RKO (cell line): ENCODE measurements at places on chromosomes 5 and 9.

- no peak for DNase-seq
Observed at GRCh38 chr5:62584391-62584790, 5.8 kb downstream of the LRRC70 start.

DNA sequence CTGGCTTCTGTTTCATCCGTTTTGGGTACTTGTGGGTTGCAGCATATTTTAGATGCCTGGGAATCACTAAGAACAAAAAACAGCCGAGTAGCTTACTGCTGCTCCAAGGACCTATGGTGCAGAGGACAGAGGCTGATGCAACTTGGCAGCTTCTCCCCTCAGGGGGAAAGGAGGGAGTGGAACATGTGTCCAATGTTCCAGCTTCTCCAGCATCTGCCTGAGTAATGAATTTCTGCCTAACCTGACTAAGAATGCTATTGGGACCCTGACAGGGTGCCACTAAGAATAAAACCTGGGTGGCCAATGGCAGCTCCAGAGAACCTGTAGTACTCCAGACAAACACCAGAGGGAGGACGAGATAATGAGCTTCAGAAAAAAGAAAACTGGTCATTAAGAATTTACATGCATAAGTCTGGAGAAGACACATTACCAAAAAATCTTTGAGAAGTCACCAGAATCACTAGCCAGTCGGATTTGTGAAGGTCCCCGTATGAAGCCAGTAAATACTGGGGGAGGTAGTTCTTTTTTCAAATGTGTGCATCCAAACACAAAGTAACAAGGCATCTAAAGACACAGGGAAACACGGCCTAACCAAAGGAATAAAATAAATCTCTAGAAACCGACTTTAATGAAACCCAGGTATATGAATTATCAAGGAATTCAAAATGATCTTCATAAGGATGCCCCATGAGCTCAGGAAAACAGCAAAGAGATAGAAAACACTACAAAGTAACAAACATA lies 293.5 kb downstream of the HINT1 start:
- peak; percentile 51 for DNase-seq

DNA sequence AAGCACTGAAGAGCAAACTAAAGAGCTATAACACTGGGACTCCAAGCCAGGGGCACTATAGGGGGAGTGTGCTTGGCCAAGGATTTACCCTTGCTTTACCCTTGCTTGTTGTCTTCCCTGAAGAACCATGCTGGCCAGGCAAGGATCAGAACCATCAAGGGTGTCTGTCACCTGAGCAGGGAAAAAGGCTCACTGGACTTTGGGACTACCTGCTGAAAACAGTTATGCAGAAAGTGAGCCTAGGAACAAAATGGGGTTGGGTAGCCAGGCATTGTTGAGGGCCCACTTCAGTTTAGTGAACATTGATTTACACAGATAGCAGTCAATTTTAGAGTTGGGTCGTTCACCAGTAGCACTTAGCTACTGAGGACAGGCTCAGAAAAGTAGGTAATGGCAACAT lies 8.0 kb upstream of the TMEM171 start:
- DNase-seq = no peak

DNA sequence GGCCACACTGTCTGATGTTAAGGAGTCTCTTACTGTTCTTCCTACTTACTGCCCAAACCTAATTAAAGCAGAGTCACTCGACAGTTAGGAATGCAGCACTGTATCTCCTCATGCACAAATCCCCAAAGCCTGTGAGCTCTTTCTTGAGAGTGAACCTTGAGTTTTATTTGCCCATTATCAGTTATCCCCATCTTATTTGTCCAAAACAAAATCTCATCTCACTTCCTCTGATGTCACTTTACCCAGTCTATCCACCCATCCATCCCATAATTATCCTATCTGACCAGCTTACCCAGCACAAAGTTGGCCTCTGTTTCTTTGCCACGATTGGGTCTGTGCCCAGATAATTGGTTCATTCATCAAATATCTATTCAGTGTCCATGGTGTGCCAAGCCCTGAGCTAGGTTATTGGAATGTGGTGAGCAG lies 250.8 kb downstream of the SLIT3 start:
- no peak for DNase-seq

- DNase-seq = peak; percentile 46
Observed at GRCh38 chr5:25006734-25007133, 362.0 kb upstream of the CDH10 start.

DNA sequence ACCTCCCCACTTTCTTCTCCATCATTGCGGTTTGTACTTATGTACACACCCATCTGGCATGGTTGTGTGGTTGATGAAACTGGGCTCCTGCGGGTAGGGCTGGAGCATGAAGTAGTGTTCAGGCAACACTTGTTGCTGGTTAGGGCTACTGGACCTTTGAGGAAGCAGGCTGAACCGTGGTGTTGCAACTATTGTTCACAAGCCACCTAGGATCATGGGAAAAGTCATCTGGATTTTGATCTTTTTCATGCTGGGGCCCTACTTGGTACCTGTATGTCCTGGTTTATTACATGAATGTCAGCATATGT lies 40.1 kb upstream of the TIFAB start:
- no peak for DNase-seq

GRCh38 chr9:33858423-33858822 lies 41.5 kb downstream of the UBE2R2 start:
- no peak for DNase-seq

GRCh38 chr5:76547242-76547890 lies 75.8 kb downstream of the F2RL2 start:
- no peak for DNase-seq

DNA sequence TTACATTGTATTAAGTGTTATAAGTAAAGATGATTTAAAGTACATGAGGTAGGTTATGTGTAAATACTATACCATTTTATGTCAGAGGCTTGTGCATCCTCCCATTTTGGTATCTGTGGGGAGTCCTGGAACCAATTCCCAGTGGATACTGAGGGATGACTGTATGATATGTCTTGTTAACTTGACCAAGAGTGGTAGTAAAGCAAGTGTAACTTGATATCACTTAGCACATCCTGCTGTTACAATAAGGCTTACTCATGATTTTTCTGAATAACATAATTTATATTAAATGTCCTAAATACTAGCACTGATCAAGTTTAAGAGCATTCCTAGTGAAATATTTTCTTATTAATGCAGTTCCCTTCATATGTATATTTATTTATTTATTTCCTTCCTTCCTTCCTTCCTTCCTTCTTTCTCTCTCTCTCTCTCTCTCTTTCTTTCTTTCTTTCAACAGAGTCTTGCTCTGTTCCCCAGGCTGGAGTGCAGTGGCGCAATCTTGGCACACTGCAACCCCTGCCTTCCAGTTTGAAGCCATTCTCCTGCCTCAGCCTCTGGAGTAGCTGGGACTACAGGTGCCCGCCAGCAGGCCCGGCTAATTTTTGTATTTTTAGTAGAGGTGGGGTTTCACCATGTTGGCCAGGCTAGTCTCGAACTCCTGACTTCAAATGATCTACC lies 7.5 kb downstream of the NDFIP1 start:
- DNase-seq = peak; percentile 22

GRCh38 chr5:108531367-108532128 lies 149.7 kb upstream of the FBXL17 start:
- DNase-seq = no peak

DNA sequence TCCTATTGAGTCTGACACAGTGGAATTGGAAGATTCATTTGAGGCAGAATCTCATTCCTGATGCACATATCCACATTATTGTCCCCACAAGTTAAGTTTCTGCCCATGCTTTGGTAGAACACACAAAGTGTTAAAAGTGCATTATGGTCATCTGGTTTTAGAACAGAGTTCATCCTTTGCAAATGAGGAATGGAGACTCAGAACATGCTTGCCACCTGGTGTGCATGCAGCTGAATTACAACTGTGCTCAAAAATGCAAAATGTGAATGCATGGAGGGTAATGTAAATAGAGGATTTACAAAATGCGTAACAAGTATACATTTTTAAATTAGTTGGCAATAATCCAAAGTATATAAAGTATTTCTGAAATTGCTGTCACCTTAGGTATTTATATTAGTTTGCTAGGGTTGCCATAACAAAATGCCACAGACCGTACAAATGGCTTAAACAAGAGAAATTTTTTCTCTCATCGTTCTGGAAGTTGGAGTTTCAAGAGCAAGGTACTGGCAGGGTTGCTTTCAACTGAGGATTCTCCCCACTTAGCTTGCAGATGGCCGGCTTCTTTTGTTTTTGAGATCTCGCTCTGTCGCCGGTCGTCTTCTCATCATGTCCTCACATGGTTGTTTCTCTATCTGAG lies 671.1 kb downstream of the TAF11L14 start:
- DNase-seq = peak; percentile 57
